ENCODE measurements at places on chromosomes 11 and 22. TPM values are rescaled to one million over a fixed set of nuclear protein-coding genes. Genes with fewer than 3 reads are reported as not detected.

The PANX2 gene
- 0.11 TPM for total RNA-seq

The SPDYC gene
- total RNA-seq, result not detected

The ADORA2A gene
- 0.32 TPM for total RNA-seq

The OR6A2 gene
- total RNA-seq, result 0.76 TPM

The RELA gene
- 30.9 TPM for total RNA-seq

The OR4D5 gene
- total RNA-seq, result not detected

The POTEH gene
- total RNA-seq, result not detected

The SYT9 gene
- total RNA-seq, result not detected

The APOBEC3B gene
- total RNA-seq, result 5.1 TPM

The TP53I11 gene
- total RNA-seq, result 22.0 TPM

The SULT4A1 gene
- 0.43 TPM for total RNA-seq

The MYO18B gene
- 0.22 TPM for total RNA-seq

The P4HA3 gene
- total RNA-seq, result 5.6 TPM

The SPA17 gene
- total RNA-seq, result 18.9 TPM

The MICAL2 gene
- 36.7 TPM for total RNA-seq
